ENCODE measurements at places on chromosomes 13 and 19.
A peak's percentile ranks its signal among the peaks of the same experiment; 100 is the strongest.

GRCh38 chr19:51551673-51552432 lies 19.2 kb upstream of the ZNF175 start:
- no peak for DNase-seq

DNA sequence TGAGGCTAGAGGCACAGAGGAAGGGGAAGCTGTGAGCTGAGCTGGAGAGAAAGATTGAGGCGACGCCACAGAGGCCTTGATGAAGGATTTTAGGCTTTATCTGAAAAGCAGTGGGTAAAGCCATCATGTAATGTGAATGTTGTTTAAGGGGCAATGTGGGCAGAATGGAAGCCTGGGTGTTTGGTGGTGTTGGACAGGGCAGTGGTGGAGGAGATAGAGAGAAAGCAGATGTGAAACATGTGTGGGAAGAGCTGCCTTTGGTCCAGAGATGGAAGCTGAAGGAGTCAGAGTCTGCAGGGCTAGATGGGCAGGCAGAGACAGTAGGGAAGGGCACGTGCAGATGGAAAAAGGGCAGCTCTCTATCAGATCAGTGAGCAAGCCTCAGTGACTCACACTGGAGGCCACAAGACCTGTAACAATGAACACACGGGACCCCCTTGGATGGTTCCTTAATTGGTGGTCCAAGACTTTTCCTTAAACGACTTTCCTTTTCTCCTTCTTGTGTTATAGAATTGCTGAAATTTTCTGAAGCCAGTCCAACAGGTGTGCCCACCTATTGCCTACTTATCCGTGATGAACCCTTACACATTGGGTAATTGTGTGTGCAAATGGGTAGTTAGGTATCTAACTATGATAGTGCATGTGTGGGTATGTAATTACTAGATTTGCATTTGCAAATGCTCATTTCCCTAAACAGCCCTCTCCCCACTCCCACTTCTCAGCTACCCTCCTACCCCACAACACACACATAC lies 21.7 kb downstream of the ZNF536 start:
- no peak for DNase-seq

DNA sequence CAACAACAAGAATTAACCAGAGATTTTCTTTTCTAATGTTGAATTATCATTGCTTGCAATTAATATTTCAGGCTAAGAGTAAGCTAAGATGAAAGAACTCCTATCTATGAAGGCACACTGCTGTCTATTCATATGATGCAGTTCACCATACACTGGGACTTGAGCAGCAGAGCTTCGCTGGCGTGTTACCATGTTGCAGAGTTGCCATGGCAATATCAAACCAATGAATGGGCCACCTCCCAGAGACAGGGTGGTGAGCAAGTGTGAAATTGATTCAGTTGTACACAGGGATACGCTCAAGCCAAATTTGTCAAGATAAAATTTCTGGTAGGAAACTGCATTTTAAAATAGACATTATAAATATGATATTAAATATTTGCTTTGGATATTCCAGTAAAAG lies 69.3 kb upstream of the MYO16 start:
- no peak for DNase-seq

DNA sequence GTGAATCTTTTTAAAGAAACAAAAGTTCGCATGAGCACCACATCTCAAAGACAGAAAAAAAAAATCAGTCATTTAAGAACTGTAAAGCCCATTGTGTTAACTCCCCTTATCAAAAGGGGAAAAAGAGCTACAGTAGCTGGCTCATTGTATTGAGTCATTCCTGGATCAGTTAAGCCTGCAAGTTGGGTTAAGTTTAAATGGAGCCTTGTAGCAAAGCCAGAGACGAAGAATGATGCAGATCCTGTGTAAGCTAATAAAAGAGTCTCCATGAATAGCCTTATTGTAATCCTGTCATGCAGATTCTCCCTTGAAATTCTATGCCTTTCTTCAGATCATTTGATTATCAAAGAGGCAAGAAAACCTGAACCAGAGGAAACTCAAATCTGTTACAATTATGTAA lies 83.8 kb downstream of the CRYL1 start:
- DNase-seq = no peak

DNA sequence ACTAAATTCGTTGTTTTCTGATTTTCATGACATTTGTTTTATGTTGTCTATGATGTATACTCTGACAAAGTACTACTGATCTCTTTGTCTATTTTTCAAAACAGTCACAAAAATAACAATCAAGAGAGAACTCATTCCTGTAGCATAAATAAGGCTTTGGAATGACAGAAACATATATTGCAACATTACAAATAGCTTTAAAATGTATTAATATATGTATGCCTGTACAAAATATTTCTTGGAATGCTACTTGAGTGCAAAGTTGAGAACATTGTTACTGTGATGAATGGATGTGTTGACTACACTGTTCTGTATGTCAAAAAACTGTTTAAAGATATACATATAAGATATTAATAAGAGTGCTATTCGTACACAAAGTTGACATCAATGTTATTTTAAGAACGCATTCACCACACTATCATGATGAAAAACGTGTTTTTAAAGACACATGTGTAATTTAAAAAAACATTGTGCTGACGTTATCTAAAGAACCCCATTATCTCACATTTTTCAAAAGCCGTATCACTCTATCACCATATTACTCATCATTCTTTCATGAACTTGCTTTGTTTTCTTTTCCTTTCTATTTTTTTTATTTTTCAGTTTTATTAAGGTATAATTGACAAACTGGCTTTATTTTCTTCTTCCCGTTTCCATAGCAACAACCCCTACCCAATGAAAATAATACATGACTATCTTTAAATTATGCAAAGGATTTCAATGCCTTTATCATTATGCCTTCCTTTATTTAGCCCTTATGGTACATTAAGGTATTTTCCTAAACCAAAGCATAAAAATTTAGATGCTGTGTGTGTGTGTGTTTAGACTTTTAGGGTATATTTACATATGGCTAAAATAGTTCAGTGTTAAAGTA lies 918.8 kb downstream of the SLITRK1 start:
- no peak for DNase-seq

DNA sequence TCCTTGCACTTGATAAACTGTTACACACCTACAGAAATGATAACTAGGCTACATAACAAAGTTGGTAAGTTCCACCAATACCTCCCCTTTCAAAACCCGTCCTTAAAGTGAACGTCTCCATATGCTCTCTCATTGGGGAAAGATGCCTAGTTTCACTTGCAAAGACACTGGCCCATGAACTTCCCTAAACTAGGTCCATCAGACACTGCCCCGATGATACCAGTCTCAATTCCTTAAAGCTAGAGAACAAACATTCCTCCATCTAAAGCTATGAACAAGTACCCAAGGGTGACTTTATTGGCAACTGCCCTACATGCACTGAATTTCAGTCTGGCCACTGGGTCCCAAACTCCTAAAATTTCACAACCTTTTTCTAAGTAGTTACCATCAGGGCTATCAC lies 39.9 kb downstream of the FOXO1 start:
- DNase-seq = no peak

GRCh38 chr19:35943321-35944301 lies 7.4 kb downstream of the LRFN3 start:
- DNase-seq = no peak

- DNase-seq = no peak
Measured at GRCh38 chr13:93515267-93515666, 288.7 kb downstream of the GPC6 start.

DNA sequence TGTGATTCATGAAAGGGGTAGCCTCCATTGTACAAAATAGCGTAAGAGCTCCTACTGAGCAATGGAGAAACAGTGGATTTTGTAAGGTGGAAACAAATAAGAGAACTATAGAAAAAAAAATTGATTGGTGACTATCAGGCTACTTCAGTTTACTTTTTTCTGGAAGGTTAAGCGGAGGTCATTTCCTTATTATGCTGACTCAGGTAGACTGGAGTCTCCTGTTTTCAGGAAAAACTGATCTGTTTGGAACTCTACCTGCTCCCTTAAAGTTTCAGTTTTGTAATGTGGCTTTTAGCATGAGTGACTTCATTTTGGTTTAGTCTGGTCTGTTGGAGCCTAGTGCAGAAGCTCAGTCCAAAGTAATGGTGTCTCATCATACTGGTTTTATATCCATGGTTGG lies 3.4 kb downstream of the ZNF607 start:
- no peak for DNase-seq

- DNase-seq = no peak
Measured at GRCh38 chr13:99367663-99368448, 60.7 kb upstream of the GPR183 start.

DNA sequence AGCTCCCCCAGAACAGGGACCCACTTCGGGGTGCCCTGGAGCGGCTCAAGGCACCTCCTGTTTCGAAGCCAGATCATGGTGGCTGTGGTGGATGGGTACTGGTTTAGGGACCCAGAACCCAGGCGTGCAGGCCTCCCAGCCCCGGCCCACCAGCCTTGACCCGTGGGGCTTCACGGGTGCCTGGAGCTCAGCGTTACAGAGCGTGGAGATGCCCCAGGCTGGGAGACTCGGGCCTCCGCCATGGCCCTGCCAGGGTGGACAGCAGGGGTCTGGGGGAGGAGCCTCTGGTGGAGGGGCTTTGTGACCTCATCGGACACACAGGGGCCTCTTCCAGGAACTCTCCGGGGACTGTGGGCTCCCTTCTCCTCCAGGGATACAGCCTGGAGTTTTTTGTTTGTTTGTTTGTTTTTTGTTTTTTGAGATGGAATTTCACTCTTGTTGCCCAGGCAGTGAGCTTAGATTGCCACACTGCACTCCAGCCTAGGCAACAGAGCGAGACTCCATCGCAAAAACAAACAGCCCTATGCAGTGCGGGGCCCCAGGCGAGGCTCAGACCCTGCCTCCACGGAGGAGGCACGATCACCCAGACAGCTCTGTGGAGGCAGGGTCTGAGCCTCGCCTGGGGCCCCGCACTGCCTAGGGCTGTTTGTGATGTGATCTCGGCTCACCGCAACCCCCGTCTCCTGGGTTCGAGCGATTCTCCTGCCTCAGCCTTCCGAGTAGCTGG lies at the start of gene GARIN5B:
Gene GARIN5B (minus strand): TSS at position 271 of the 727 bp plus-strand sequence. CDS start 194 bp downstream, at position 77.
- no peak for DNase-seq

DNA sequence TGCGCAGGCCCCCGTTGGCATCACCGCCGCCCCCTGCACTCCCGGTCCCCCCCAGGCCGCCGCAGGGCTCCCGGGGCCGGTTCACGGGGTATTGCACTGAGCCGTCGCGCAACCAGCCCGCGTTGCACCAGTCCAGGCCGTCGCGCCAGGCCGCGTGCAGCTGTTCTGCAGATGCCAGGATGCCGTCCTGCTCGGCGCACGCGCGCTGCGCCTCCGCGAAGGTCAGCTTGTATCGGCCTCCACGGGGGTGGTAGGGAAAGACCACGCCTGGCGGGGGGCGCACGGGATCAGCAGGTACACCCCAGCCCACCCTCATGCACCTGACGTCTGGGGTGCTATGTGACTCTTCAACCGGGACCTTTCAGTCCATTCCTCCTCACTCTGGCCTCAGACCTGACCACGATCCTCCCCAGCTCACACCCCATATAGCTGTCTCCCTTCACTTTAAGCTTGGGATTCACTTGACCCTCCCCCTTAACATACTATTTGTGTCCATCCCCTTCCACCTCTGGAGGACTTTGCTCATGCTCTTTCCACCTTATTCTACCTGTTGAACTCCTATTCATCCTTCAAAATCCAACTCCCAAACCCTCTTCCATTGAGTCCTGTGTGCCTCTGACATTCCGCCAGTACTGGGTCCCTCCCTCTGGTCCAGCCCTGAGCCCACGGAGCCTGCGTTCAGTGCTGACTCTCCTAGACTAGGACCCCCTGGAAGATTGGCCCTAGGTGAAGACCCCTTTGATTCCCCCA lies 14.3 kb downstream of the TM6SF2 start:
- DNase-seq = no peak

DNA sequence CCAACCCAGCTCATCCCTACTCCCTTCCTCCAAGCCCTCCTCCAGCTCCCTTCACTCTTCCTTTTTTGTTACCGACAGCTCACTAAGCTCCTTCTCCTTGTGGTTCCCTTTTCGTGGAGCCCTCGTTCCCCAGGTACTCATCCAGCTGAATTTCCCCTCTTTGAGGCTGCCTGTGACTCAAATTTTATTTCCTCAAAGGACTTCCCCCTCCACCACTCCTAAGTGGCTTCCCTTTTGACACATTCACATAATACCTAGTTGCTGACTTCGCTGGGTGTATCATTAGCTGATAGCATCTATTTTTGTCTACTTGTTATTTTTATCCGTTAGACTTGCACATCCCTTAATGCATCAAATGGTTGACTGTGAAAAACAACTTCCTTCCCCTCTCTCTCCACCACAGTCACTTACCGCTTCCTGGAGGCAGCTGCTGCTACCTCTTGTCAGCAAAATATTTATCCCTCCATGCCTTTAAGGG lies 14.5 kb downstream of the FFAR2 start:
- peak; percentile 53 for DNase-seq

DNA sequence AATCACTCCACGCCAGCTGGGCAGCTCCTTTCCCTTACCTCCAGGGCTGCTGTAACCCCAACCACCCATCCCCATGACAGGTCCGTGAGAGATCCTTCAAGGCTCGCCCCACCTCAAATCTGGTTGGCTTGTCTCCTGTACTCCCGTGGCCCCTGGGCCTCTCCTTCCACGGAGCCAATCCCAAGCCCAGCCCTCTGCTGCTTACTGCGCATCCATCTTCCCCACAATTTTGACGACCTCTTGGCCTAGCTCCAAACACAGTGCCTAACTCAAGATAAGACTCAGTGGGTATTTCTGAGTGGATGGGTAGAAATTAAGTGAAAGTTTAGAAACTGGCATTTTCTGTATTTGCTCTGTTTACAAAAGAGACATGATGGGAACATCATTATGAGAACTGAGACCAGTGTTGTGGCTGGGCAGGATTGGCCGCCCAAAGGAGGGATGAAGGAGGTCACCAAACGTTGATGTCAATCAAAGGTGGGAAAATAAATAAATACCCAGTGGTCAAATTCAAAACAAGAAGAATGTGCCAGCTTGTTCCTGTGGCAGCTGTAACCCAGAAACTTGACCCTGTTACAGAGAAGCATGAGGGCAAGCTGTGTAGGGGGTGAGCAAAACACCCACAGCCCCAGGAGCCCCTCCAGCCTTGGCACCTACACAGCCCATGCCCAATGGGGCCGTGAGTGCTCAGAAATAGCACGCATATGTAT lies 162.2 kb downstream of the ABCC4 start:
- no peak for DNase-seq

DNA sequence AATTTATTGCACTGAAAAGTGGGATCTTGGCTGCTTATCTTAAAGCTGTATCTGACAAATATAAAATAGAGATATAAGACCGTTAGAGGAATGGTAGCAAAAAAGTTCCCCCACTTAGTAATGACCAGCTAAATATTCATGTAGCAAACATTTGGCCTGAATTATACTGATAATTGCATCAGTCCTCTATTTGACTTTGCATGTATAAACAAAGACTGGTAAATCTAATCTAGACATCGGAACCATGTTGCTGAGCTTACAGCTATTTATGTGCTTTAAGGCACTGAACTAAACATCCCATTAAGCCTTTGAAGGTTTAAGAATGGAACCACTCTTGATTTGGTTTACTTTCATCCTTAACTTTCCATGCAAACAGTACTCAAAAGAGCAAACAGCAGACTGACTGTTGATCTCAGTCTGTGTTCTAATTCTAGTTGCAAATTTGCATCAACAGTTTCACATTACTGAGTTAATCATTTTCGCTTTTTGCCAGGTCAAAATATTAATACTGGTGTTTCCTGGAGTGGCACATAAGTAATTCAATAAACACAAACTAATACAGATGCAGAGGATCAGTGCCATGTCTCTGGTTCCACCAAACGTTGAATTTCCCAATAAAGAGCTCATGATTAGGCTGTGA lies 203.5 kb upstream of the HTR2A start:
- no peak for DNase-seq

Data from GM12891 (cell line).